ENCODE measurements at places on chromosomes 11 and 22. TPM values are rescaled to one million over a fixed set of nuclear protein-coding genes. Genes with fewer than 3 reads are reported as not detected.

GRCh38 chr11:77517226-77517625 lies 43.3 kb upstream of the PAK1 start:
- DNase-seq: no peak

AIFM3 gene
- total RNA-seq: 5.9 TPM

DNA sequence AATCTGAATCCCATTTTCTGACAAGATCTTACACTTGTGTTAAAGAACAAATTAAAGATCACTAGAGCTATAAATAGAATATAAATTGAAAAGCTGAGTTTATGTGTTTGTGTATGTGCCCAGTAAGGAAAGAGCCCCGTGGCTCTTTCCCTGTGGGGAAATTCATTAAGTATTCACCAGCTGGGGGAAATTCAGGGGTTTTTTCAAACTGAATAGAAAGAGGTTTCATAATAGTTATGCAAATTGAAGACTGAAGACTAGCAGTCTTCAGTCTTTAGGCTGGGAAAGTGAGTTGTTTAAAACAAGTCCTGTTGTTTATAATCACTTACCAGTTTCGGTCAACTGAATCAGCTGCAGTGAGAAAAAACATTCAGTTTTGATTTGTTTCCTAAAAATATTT lies 11.3 kb upstream of the MS4A7 start:
- no peak for DNase-seq

ACR gene
- total RNA-seq: 1.9 TPM

- no peak for DNase-seq
These were observed 28.0 kb upstream of the OR56B4 start for GRCh38 chr11:6079463-6079862.

GRCh38 chr11:62433141-62433903 lies 14.5 kb downstream of the SCGB1A1 start:
- no peak for DNase-seq

- no peak for DNase-seq
These were observed 175.7 kb upstream of the TTC12 start for GRCh38 chr11:113138731-113139130.

GSTT2B gene
- total RNA-seq: 2.8 TPM

GRCh38 chr11:117462864-117463247 lies 135.2 kb downstream of the CEP164 start:
- no peak for DNase-seq

SLC22A25 gene
- not detected for total RNA-seq

DNA sequence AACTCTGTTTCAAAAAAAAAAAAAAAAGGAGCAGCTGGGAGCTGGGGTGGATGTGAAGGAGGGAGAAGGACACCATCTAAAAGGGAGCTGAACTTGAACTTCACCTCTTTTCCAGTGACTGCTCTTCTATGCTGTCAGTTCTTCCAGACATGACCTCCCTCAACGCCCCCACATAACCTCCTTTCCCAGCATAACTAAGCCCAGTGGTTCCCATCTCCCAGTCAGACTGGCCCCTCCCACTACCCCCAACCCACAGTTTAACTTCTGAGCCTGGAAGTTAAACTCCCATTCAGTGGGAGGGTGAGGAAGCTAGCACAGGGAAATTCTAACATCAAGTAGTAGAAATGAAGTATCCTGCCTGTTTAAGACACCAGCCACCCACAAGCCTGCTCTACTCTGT lies 1.8 kb downstream of the ARHGAP1 start:
- DNase-seq: no peak

- no peak for DNase-seq
These were observed 62.0 kb upstream of the PRR5 start for GRCh38 chr22:44639891-44640617.

DNA sequence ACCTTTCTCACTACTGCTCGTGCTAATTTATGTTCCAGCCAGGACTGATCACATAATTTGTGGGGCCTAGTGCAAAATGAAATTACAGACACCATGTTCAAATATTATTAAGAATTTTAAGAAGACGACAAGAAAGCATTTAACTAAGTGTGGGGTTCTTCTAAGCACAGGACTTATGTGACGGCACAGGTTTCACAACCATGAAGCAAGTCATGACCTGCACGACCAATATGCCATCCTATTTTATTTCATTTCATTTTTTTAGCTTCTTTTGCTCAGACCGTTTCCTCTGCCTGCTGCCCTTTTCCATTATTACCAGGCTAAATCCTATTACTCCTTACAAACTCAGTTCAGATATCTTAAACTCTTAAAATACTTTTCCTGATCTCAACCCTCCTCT lies 462.5 kb downstream of the AASDHPPT start:
- DNase-seq: no peak

DNA sequence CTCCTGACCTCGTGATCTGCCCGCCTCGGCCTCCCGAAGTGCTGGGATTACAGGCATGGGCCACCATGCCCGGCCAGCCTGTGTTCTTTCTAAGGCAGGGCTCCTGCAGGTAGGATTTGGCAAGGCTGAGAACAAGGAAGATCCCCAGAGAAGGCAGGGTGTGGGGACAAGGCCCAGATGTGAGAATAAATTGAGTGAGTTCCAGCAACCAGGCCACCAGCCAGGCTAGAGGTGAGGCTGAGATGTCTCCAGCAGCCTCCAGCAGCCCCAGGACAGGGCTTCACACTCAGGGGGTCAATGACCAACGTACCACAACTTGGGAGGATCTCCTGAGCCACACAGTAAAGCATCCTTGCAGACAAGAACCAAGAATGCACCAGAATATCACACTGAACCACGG lies 75.1 kb downstream of the BUD13 start:
- DNase-seq: peak; percentile 13

TTLL1 gene
- total RNA-seq: 3.2 TPM

DNA sequence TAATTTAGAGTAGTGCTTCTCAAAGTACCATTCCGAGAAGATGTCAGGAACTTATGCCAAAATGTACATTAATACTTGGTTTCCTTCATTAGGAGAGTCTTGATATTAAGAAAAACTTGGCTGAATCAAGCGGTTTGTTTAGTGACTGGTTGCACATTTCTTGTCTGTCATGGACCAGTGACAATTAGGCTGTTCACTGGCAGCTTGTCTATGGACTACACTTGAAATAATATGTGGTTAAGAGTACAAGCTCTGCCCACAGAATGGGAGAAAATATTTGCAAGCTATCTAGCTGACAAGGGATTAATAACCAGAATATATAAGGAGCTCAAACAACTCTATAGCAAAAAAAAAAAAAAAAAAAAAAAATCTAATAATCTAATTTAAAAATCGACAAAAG lies 24.6 kb downstream of the COA4 start:
- DNase-seq: no peak

- peak; percentile 22 for DNase-seq
These were observed 50.7 kb upstream of the SLC35C1 start for GRCh38 chr11:45754261-45754709.

- DNase-seq: no peak
These were observed 32.5 kb downstream of the LGR4 start for GRCh38 chr11:27440090-27440489.

- no peak for DNase-seq
These were observed 61.3 kb upstream of the WNT11 start for GRCh38 chr11:76267556-76267955.

- no peak for DNase-seq
These were observed 223.6 kb downstream of the ADAMTS15 start for GRCh38 chr11:130671801-130672700.

- no peak for DNase-seq
These were observed 9.3 kb upstream of the ACAT1 start for GRCh38 chr11:108112057-108112456.

APOBEC3B gene
- not detected for total RNA-seq

- peak; percentile 17 for DNase-seq
These were observed 23.1 kb upstream of the GNB1L start for GRCh38 chr22:19877626-19878339.

DNA sequence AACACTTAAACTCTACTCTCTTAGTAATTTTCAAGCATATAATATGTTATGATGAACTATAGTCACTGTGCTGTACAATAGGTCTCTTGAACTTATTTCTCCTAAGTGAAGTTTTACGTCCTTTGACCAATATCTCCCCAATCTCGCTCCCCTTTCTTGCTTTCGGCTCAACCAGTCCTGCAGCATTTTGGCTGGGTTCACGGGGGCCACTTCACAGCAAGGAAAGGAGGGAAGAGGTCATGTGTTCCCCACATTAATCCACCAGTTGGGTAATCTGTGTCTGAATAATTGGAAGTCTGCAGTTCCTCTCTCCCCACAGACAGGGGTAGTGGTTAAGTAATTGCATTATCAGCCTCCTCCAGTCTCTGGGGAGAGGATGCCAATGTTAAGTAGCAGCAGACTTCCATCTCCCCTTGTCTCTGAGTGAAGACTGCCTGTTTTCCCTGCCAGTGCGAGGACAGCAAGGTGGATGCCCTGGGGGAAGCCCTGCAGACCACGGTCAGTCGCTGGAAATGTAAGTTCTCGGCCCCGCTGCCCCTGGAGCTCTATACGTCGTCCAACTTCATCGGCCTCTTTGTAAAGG lies 59.2 kb upstream of the CRTAM start:
- DNase-seq: no peak

DNA sequence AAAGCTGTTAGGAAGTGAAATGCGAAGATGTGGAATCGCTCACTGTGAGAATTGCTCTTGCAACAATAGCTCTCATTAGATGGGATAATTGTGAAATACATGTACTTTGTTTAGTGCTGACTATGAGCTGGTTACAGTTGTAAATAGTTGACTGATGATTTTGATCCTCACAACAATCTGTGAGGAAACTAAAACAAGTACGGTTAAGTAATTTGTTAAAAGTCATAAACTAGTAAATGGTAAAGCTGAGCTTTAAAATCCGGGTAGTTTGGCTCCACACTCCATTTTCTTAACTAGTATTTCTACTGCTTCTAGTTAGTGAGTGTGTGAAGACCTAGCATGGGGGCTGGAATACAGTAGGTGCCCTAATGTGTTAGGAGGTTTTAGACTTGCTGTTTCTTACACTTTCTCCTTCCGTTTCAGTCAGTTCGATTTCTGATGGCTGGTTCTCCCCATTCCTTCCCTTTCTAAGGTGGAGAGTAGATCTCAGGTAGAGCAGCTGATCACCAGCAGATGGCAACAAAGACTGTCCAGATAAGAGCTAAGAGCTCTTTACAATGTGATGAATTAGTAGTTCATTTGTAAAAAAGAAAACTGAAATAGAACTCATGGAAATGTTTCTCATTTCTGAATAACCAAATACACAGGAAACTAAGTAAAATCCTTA lies 16.3 kb upstream of the CYP2R1 start:
- no peak for DNase-seq

BMAL1 gene
- total RNA-seq: 57.6 TPM

GRCh38 chr22:35436421-35436820 lies 36.5 kb downstream of the MCM5 start:
- no peak for DNase-seq

IFITM2 gene
- 228 TPM for total RNA-seq

PDGFD gene
- total RNA-seq: 2.1 TPM

- DNase-seq: no peak
These were observed 63.8 kb upstream of the ARHGAP20 start for GRCh38 chr11:110776081-110776480.

ABCG4 gene
- 0.78 TPM for total RNA-seq

C11orf42 gene
- total RNA-seq: not detected

- DNase-seq: peak; percentile 38
These were observed 22.7 kb upstream of the XBP1 start for GRCh38 chr22:28822930-28823551.

EMID1 gene
- total RNA-seq: 31.6 TPM

B3GAT1 gene
- total RNA-seq: 2.2 TPM

DNA sequence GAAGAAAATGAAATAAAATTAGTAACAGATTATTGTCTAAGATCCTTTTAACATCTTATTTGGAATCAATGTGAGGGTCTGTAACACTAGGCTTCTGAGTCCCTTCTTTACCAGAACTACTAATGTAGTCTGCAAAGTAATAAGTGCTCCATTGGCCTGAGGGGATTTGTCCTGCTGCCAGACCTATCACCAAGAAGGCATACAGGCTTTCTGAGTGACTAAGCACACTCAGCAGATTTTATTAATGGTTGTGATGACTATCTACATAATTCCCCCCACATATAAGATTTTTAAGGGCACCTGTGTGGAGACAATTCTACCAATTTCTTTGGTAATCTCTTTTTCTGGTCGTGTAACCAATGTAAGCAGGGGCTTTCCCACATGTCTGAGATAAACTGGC lies 365.0 kb upstream of the FAT3 start:
- DNase-seq: no peak

DNA sequence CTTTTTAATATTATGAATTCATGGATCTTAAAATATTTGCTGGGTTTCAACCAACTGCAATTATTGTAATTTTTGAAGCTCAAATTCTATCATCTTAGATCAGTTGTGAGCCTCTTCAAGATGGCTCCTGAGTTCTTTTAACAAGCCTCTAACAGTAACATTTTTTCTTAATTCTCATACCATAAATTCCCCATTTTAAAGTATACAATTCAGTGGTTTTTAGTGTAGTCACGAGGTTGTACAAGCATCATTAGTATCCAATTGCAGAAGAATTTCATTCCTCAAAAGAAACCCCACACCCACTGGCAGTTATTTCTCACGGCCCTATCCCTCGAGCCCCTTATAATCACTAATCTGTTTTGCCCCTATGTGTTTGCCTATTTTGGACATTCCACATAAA lies 270.8 kb downstream of the SBF2 start:
- DNase-seq: no peak

DNA sequence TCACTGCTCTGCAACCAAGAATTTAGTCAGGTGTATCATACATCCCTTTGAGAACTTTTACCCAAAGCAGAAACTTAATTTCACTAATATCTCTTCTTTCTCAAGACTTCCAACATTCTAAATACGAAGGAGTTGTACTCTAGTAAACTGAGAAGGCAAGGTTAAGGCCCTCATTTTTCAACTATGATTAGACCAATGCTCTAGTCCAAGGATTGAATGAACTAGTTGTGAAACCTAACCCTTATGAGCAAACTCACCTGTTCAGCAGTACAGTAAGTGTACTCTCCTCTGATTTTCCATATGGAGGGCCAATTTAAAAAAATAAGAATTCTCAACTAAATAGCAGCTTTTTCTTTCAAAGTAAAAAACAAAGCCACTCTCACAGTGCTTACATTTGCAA lies 180.0 kb upstream of the C11orf58 start:
- DNase-seq: no peak

- DNase-seq: no peak
These were observed 2.0 kb upstream of the CEP126 start for GRCh38 chr11:101912823-101913284.

DNA sequence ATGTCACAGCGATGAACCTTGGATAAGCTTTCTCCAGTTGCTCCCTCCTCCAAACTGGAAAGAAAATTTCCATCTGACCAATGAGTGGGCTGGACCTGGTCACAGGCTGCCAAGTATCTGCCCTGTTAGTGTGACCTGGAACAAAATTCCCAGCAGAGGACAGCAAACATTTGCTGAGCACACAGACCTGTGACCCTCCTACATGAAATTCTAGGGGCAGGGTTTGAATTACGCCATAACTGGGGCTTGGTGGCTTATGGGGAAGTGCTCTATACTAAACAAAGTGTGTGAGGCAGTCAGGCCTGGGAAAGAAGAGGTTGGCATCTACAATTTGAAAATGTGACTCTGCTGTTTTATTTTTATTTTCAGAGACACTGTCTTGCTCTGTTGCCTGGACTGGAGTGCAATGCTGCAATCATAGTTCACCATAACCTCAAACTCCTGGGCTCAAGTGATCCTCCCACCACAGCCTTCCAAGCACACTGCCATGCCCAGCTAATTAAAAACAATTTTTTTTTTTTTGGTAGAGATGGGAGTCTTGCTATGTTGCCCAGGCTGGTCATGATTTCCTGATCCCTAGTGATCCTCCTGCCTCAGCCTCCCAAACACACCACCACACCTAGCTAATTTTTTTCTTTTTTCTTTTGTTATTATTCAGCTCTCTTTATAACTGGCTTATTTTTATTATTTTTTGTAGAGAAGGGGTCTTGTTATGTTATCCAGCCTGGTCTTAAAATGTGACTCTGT lies 13.6 kb upstream of the XBP1 start:
- peak; percentile 86 for DNase-seq
